ENCODE measurements at places on chromosomes 2 and 18.

DNA sequence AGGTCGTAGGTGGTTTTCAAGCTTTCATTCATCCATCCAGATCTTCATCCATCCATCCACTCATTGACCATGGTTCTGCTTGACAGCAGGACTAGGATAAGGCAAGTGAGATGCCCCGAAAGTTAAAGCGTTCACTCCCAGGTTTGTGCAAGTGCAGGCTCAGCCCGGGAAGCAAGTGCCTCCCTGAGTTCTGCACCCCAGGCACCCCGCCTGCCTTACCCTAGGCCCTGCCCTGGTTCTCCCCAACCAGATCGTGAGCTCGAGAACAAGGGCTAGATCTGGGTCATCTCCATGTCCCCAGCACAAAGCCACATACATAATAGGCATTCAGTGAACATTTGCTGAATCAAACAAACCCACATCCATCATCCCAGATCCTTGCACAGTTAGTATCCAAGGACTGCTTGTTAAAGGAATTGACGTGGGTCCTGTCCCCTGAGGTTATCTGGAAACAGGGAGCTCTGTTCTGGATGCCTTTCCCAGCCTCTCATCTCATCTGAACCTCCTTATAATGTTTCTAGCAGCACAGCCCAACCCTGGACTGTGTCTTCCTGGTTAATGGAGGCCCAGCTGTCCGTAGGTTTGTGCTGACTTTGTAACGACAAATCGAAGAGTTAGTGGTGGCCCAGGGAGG is 116.1 kb upstream of the GPC1 start:
- no peak for DNase-seq

DNA sequence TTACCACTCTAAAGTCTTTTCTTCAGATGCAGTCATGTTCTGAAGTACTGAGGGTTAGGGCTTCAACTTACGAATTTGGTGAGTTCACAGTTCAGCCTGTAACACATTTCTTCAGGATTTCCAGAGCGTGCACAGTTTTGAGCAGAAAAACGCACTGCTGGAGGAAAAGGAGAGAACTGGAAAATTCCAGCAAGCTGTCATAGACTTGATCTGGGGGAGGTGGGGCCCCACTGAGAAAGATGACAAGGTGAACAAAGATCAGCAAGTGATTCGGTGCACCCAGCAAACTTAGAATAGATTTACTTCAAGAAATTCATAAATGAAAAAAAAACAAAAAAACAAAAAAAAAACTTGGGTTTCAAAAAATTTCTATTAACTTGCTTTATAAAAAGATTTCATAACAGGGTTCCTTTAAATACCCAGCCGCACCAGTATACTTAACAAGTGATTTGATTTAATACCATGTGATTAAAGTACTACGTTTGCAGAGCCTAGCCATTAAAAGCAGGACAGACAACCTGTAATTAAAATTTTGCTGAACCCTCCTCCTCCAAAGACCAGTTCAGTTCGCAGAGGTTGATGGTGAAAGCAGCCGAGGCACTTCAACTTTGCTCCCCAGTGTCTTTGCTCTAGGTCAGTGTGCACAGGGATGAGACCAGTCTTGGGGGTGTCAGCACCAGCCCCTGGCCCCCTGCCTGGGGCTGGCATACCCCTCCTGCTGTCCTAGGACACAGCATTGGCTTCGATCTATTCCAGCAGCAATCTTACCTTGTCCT is 30.5 kb downstream of the CTIF start:
- DNase-seq: no peak

DNA sequence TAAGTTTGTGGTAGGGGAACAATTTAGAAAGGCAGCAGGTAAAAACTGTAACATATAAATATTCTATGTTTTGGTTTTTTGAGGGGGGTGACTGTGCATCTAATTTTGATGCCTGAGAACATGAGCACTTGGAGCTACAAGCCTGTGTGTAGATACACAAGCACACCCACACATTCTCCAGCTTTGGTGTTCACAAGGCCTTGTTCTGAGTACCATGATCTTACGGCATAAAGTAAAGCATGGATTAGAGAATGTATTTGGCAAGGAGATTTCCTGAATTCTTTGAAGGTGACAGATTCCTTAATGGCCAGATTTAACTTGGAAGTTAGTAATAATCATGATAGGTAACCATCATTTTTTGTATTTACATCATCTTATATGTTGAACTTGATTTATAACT is 42.7 kb downstream of the MAP3K20 start:
- DNase-seq: no peak

DNA sequence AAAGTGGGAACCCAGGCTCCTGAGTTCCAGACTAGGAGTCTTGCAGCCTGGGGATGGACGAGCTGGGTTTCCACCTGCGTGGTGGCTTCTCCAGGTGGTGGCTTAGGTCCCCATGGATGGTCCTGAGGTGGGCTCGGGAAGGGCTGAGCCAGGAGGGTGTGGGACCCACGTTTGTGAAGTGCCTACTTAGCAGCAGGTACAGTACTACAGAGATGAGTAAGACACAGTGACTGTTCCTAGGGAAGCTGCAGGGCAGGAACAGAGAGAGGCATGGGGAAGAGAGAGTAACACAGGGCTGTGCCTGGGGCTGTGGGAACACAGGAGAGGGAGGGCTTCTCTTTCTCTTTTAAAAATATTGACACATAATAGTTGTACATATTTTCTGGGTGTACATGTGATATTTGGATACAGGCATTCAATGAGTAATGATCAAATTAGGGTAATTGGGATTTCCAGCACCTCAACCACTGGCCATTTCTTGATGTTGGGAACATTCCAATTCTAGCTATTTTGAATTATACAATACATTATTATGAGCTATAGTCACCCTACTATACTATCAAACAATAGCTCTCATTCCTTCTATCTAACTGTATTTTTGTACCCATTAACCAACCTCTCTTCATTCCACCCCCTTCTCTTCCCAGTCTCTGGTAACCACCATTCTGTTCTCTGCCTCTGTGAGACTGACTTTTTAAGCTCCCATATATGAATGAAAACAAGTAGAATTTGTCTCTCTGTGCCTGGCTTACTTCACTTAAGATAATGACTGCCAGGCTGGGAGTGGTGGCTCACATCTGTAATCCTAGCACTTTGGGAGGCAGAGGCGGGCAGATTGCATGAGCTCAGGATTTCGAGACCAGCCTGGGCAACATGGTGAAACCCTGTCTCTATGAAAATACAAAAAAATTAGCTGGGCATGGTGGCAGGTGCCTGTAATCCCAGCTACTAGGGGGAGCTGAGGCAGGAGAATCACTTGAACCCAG is 15.0 kb downstream of the TOGARAM2 start:
- DNase-seq: no peak

- no peak for DNase-seq
Measured at GRCh38 chr2:158904627-158905177, 63.7 kb upstream of the TANC1 start.

DNA sequence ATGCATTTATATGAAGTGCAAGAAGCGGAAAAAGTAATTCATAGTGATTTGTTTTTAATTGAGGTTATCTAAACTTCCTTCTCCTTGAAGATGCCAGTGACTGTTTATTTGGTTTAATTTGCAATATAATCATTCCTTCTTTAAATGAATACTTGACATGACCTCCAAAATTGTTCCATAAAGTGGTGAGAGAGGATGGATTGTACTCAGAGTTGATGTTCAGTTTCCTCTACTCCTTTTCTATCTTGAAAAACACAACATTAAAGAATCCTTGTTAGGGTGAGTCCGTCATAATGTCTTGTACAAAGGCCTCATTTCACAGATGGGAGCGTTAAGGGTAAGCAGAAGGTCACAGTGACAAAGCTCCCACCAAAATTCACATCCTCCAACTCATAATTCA is 756.1 kb upstream of the KLHL29 start:
- DNase-seq: no peak

- DNase-seq: no peak
Measured at GRCh38 chr2:12320991-12321641, 395.6 kb upstream of the TRIB2 start.

DNA sequence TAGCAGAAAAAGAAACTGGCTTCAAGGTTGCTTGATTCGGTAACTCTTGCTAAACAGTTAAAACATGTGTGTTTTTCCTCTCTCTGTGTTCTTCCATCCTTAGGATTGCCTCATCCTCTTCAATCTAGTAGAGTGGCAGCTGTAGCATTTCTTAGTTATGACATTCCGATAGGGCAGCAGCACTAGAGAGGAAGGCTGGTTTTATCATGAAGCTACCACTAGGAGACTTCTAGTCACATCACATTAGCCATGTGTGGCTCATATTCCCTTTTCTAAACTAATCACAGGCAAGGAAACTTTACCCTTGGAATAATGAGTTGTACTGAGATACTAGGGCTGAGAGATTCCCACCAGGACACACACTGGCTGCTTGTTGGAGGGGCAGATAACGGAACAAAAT is 187.6 kb downstream of the DOK6 start:
- DNase-seq: no peak
